ENCODE measurements at places on chromosomes 11 and 22.
A peak's percentile ranks its signal among the peaks of the same experiment; 100 is the strongest.

DNA sequence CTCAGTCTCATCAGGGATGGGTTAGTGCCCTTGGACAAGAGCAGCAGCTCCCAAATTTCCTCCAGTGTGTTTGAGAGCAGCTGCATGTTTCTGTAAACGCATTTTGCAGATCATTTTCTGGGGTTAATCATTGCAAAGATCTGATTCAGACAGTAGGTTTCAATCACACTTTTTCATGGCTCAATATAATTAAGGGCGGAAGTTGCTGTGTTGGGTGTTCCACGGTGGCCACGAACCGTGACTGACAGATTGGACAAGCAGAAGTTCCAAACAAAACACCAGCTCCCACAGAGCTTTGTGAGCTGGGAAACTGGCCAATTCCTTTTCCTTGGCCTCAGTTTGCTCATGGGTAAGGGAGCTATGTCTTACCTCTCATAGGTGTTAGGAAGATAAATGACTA is 8.4 kb upstream of the RASSF10 start:
- no peak for DNase-seq

DNA sequence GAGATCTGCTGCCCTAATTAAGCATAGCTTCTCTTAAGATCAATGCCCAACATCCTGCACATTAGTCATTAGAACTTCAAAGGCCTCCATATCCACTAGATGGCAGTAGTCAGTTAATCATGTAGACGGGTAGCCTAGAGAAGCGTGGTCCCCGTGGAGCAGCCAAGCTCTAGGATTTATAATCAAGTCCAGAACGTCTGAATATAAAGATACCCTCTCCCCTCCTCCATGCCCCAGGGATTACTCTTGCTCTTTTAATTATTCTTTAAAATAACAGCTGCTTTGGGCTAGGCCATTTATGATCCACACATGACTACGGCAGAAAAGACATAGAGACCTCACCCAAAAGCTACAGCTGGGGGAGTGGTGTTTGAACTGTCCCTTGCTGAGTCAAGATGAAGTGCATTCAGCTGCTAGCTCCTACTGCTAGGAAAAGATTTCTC is 327.6 kb upstream of the PLET1 start:
- DNase-seq, result peak; percentile 82

DNA sequence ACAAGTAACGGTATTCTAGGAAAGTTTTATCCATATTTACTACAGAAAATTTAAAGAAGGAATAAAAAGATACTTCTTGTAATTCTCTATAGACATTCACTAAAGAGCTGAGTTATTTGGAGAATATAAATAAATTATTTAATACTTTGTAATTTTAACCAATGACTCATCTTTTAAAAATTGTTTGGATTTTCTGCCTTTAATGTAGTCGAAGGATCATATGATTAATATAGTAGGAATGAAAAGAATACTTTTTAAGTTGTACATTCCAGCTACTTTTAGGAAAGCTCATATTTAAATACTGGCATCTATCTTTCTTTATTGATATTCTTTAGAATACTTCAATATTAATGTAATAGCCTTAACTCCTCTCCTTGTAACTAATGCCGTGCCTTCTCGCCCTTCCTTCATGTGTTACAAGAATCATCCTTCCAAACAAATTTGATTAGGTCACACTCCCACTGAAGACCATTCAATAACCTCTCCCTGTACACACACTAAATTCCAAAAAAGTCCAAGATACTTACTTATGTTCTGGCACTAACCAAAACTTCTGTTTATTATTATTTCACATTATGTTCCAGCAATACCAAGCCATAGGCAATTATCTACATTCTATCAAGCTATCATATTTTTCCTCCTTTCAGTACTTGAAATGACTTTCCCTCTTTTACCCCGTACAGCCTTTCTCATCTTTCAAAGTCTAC is 501.9 kb downstream of the CNTN5 start:
- no peak for DNase-seq

DNA sequence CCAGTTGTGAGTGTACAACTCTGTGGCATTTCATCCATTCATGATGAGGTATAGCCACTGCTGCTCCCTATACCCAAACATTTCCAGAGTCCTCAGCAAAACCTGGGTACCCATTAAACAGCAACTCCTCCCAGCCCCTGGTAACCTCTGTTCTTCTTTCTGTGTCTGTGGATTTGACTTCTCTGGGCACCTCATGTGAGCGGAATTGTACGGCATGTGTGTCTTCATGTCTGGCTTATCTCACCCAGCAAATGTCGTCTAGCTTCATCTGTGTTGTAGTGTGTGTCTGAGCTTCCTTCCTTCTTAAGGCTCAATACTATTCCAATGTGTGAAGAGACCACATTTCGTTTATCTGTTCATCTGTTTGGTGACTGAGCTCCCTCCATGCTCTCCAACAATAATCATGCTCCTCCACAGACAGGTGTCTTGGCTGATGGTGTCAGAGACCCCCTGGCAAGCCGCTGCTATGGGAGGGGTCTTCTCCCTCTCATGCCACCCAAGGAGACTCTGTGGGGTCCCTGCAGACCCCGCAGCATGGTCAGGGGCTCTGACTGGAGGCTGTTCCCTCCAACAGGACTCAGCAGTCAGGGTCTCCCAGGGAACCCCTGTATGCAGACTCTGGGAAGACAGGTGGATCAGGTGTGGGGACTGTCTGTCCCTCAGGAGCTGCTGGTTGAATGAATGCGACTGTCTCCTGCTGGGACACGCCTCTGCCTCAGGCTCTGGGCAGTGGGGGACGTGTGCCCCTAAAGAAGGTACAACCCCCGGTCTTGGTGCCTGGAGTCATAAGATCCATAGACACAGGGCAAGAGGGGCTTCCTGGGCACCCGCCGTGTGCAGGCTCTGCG is 52.7 kb downstream of the SMIM38 start:
- DNase-seq, result no peak

DNA sequence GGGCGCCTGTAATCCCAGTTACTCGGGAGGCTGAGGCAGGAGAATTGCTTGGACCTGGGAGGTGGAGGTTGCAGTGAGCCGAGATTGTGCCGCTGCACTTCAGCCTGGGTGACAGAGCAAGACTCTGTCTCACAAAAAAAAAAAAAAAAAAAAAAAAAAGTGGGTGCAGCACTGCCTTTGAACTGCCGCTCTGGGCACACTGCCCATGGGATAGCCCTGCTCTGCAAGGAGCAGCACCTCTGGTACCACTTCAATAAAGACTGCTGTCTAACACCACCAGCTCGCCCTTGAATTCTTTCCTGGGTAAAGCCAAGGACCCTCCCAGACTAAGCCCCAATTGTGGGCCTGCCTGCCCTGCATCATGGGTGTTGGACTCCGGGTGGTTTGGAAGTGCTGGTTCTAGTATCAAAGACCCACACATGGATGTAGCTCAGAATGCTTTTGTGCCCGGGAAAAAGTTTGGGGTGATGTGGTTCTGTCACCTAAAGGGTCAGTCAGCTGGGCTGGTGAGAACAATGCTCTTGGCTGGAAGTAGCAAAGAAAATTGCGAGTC is 444.3 kb downstream of the TBC1D22A start:
- DNase-seq, result no peak

- DNase-seq, result no peak
These were observed 7.2 kb upstream of the PLXNB2 start for GRCh38 chr22:50314455-50315288.

GRCh38 chr22:50236731-50237409 is 8.0 kb downstream of the TUBGCP6 start:
- no peak for DNase-seq

DNA sequence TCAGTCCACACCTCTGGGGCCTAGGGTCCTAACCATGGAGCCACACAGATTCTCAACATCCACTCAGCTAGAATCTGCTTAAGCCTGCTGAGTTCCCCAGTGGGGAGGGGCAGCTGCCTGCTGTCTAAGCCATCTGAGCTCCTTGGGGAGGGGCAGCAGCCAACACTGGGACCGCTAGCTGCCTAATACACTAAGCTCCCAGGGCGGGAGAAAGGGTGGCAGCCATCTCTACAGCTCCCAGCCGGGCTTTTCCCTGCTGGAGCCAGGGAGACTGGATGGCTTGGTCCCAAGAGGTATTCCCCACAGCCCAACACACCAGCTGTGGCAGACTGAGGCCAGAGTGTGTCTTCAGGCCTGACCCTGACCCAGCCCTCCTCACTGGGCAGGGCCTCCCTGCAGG is 217.3 kb upstream of the TMEM45B start:
- DNase-seq, result no peak

DNA sequence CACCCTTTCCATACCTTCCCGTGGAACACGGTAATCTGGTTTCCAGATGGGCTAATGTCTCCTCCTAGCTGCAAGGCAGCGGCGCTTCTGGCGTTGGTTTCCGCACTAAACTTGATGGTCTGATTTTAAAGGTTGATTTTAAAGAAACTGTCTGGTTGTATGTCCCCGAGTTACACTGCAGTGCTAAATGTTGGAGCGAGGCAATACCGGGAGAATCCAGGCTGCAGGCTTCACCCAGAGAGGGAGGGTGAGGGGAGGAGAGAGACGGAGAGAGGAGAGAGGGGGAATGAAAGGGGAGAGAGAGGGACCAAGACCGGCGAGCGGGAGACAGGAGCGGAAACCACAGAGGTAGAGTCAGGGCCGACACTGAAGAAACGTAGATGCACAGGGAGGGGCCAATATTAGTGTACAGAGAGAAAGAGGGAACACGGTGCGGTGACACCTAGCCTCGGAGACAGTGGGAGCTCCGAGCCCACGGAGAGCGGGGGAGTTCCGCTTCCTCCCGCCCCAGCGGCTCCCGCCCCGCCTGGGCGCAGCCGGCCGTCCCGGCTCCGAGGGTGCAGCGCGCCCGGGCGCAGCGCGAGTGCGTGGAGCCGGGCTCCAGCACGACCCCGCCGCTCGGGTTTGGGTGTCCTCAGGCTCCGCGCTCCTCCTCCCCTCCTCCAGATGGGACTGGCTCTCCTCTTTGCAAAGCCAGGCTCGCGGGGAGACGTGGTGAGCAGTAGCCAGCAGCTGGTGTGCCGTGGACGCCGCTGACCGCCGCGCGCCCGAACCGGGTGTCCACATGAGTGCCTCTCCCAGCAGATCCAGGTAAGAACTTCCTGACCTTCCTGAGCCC is 71.9 kb upstream of the GRAMD1B start:
- no peak for DNase-seq

GRCh38 chr11:63558459-63559157 is 4.6 kb downstream of the PLAAT2 start:
- DNase-seq, result no peak

- no peak for DNase-seq
These were observed 31.4 kb upstream of the BRSK2 start for GRCh38 chr11:1358286-1358685.

- peak; percentile 8 for DNase-seq
These were observed 321.2 kb downstream of the GUCY1A2 start for GRCh38 chr11:106697058-106697457.

DNA sequence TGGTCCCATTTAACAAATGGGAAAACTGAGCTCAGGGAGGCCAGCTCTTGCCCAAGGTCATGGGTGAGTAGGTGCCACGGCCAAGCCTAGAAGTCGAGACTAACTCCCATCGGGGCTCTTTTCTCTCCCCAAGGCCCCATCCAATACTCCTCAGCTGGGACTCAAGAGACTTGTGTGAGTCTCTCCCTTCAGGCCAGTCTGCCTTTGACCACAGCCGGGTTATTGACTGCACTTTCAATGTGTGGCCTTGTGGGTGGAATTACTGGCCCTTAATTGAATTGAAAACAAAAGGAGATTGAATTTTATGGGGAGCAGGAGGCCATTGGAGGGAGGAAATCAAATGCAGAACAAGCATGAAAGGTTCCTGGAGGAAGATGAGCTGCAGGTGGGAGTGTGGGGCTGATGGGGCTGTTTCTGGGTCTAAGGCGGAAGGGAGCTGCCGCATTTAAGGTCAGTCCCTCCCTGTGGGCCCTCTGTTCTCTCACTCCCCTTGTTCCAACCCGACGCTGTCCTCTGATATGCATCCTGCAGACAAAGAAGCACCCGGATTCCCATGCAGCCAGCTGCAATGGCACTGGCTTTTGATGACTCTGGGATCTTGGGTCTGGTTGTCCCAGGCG is 552.8 kb downstream of the MIAT start:
- no peak for DNase-seq

GRCh38 chr11:110093407-110094297 is 460 bp downstream of the ZC3H12C start:
- no peak for DNase-seq

- DNase-seq, result no peak
These were observed 23.4 kb upstream of the ADSL start for GRCh38 chr22:40322818-40323447.

DNA sequence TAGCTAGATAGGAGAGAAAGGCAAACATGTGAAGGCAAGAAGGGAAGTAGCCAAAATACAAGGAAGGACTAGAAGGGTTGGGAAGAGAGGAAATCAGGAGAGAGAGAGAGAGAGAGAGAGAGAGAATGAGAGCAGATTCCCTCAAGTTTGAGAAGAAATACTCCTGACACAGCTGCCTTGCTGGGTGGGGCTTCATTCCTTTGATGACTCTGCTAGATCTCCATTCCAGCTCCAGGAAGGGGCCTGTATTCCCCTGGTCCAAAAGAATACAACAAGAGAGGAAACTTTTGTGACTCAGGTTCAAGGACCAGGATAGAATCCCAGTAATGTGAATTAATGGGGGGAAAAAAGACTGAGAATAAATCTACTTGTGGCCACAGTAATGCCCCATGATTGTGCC is 62.9 kb upstream of the SPON1 start:
- no peak for DNase-seq

DNA sequence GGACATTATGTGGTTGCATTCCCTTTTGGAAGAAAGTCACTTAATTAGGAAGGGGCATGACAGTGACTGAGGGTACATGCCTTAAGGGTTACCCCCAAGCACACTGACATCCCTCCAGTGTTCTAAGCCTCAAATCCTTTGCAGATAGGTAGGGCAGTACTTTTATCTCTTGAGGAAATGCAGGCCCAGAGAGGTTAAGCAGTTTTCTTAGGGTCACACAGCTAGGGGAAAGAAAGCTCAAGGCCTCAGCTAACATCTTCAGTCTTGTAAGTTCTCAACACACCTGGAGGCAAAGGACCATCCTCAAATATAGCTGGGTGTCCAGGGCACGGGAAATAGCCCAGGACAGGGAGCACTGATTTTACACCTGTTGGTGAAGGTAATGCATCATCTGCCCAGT is 31.6 kb downstream of the KIAA1671 start:
- DNase-seq, result no peak

DNA sequence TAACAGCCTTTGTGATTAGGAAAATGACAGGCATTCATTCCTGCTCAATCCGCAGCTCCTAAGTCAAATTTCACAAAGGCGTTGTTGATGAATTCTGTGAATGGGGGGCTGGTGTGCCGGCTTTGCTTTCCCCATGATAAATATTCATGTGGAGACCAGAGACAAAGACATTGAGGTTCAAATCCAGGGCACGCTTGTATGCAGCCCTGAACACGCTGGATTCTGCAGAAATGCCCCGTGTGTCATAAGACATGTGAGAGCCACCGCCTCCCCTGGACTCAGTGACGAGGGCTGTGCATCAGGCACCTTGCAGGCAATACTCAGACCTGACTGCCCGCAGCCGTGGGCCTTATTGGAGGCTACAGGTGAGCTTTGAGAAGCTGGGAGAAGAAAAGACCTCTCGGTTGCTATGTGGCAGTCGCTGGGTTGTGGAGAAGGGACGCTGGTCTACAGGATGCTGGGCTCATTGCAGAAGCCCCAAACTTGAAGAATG is 906.2 kb downstream of the BRD1 start:
- DNase-seq, result no peak

Data from SK-N-MC (cell line).